ENCODE measurements at places on chromosomes 3 and 15. TPM values are rescaled to one million over a fixed set of nuclear protein-coding genes. Genes with fewer than 3 reads are reported as not detected.

Gene CFAP44
- 2.1 TPM for total RNA-seq

Gene CLDN11
- total RNA-seq: 264 TPM

Gene EEFSEC
- 6.3 TPM for total RNA-seq

Gene PATL2
- 0.62 TPM for total RNA-seq

Gene TMEM108
- 0.12 TPM for total RNA-seq

Gene ALDH1A3
- 54.7 TPM for total RNA-seq

Gene OR5K2
- not detected for total RNA-seq

Gene THRB
- 0.77 TPM for total RNA-seq

Gene TRIM59
- 30.2 TPM for total RNA-seq

Gene ZFYVE19
- 31.5 TPM for total RNA-seq

Gene OXSM
- 14.4 TPM for total RNA-seq

Gene SPINK8
- total RNA-seq: not detected

Gene NTRK3
- under 0.01 TPM for total RNA-seq

Gene LRRIQ4
- total RNA-seq: 0.11 TPM

Gene VEPH1
- 56.1 TPM for total RNA-seq

Gene MITF
- 23.7 TPM for total RNA-seq

Gene EPHB1
- total RNA-seq: 0.12 TPM

Gene ADAMTS7
- total RNA-seq: 1.2 TPM

Gene FETUB
- total RNA-seq: not detected

Gene CELSR3
- total RNA-seq: 1.00 TPM

Gene IGSF11
- total RNA-seq: not detected

Gene RTP1
- not detected for total RNA-seq

Gene PARP15
- total RNA-seq: under 0.01 TPM

Gene IQCH
- total RNA-seq: 7.0 TPM

Gene ZNF717
- 15.4 TPM for total RNA-seq

Gene LRRC3B
- not detected for total RNA-seq

Measured in uterine smooth muscle cell (primary cell).